ENCODE measurements at places on chromosomes 16 and 17.

DNA sequence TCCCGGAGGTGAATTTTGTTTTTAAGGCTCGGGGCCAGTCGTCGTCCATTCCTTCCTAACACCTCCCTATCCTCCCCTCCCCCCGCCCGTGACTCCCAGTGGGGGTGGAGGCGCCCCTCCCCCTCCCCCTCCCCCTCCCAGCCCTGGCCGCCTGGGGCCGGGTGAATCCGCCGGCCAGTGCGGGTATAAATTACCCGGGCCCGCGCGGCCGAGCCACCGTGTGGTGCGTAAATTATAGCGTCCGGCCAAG lies 2.0 kb upstream of the GSE1 start:
- H3K4me1 ChIP-seq, result peaks cover 81% of the 10 kb centered on the region
- peak overlapping the region; percentile 93 for H3K27ac ChIP-seq
- DNase-seq, result no peak
- peak overlapping the region; percentile 70 for H3K4me3 ChIP-seq
- no peaks in the 10 kb centered on the region for H3K36me3 ChIP-seq
- no peaks in the 10 kb centered on the region for H3K27me3 ChIP-seq

DNA sequence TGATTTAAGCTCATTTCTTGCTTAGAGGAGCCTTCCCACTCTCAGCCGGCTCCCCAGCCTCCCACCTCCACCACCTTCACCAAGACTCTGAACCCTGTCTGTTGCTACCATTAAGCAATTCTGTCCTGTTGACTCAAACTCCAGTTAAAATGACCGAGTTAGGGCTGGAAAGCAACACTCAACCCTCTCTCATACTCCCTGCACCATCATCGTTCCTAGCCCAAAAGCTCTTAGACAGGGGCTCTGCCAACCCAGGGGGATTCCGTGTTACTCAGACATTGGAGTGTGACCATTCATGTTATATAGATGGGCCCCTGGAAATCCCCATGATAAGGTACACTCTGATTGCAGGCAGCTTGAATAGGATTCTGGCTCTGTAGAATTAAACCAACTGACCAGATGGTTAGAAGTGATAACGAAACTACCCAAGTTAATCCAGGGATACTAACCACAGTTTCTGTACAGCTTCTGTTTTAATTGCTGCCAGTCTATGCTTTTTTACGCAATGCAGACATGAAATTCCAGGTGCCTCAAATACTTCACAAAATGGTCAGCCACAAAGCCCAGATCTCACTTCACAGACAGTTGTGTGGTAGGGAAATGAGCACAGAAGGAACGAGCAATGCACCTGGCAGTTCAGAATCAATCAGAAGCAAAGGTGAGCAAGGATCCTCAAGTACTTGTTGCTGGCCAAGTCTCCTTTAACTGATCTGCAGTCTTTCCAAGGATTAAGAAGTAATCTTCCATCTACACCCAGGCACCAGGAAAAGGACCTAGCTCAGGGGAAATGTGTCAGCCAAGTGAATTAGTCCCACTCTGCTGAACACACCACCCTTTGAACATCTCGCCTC lies 2.1 kb downstream of the SSTR2 start:
- no peaks in the 10 kb centered on the region for H3K36me3 ChIP-seq
- no peak overlapping the region for H3K4me3 ChIP-seq
- DNase-seq, result no peak

- H3K36me3 ChIP-seq, result no peaks in the 10 kb centered on the region
- H3K27me3 ChIP-seq, result peaks cover 41% of the 10 kb centered on the region
- no peak for DNase-seq
- no peak overlapping the region for H3K27ac ChIP-seq
Measured at GRCh38 chr16:71360378-71360777, 1.9 kb downstream of the CALB2 start.

DNA sequence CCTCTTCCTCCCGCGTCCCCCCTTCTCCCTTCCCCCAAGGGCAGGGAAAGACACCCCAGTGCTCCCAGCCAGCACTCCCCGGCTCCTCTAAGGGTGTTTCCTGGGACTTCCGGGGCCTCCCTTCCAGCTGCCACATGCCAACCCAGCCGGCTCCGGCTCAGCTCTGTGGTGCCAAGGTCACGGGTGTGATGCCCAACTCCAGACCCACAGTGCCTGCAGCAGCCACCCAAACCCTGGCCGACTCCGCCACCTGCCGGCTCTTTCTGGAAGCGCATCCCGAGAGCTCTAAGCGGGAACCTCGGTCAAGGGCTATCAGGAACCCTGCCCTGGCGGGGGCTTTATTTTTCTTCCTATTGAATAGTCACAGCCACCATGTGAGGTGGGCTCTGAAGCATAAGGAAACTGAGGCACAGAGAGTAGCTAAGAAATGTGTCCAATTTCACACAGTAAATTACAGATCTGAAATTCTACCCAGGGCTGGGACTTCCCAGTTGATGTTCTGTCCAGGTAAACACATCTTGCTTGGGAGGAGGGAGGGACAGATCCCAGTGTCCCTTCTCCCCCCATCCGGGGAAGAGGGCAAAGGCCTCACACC lies 3.3 kb upstream of the PPP1R1B start:
- H3K4me3 ChIP-seq, result no peak overlapping the region
- DNase-seq, result peak; percentile 94
- H3K4me1 ChIP-seq, result peaks cover 43% of the 10 kb centered on the region
- no peaks in the 10 kb centered on the region for H3K36me3 ChIP-seq

DNA sequence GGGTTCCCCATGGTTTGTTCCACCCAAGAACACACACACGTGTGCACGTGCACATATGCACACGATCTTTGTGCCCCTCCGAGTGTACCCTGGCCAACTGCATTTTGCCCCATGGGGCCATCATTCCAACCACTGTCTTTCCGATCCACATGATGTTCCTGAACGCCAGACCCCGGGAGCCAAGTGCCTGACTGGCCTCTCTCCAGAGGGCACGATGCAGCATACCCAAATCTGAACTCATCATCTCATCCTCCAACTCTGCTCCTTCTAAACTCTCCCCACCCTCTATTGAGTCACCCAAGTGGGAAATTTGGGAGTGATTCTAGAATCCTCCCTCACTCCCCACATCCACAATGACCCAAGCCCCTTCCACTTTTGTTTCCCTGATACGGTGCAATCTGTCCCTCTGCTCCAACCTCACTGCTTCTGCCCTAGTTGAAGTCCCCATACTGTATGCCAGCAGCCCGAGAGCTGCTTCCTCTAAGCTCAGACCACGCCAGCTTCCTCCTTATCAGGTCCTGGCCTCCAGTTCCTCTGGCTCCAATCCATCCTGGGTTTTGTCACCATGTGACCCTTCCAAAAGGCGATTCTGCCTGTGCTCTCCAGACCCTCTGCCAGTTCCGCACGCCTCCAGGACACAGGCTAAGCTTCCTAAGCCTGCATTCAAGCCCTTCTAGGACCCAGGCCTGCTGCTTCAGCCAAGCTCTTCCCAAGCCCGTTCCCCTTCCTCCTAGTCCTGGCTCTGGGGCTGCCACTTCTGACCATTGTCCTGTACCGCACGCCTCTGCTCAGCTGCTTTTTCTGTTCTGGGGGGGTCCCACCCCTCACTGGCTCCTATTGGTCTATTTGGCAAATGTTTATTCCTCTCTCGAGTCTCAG lies 10.1 kb upstream of the TMEM208 start:
- no peak for DNase-seq
- no peaks in the 10 kb centered on the region for H3K36me3 ChIP-seq
- H3K4me3 ChIP-seq, result no peak overlapping the region
- no peak overlapping the region for H3K27ac ChIP-seq
- H3K4me1 ChIP-seq, result no peaks in the 10 kb centered on the region
- no peaks in the 10 kb centered on the region for H3K27me3 ChIP-seq

- peak; percentile 80 for DNase-seq
Measured at GRCh38 chr17:36629252-36629847, 28.0 kb downstream of the MRM1 start.

- no peak overlapping the region for H3K4me3 ChIP-seq
- no peak overlapping the region for H3K27ac ChIP-seq
- H3K36me3 ChIP-seq, result no peaks in the 10 kb centered on the region
- no peak for DNase-seq
Measured at GRCh38 chr17:13797863-13798262, 196.1 kb upstream of the HS3ST3A1 start.

GRCh38 chr17:47254403-47254943 lies 846 bp downstream of the ITGB3 start:
- H3K27me3 ChIP-seq, result peaks cover 21% of the 10 kb centered on the region
- no peaks in the 10 kb centered on the region for H3K36me3 ChIP-seq
- peak overlapping the region; percentile 80 for H3K27ac ChIP-seq
- peak overlapping the region; percentile 55 for H3K4me3 ChIP-seq

DNA sequence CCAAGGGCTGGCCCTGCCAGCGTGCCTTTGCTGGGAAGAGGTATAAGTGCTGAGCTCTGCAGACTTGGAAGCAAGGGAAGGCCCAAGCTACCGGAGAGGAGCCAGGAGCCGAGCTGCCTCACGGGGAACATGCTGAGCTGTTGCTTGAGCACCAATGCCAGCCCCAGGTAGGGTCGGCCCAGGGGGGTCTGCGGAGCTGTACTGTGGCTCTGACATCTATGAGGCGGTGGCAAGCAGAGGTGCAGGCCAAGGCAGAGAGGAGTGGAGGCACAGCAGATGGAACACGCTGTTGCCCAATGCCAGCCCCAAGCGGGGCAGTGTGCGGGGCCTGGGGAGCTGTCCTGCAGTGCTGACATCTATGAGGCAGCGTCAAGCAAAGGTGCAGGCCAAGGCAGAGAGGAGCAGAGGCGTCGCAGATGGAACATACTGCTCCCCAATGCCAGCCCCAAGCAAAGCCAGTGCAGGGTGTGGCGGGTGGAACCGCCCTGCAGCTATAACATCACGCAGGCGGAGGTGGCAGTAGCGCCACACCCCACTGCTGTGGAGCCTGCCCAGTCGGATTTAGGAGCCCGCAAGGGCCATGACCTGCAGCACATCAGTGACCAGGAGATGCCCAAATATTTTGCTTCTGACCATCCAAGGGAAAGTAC lies 10.0 kb downstream of the GGA2 start:
- no peaks in the 10 kb centered on the region for H3K27me3 ChIP-seq
- peak overlapping the region; percentile 14 for H3K27ac ChIP-seq
- peaks cover 49% of the 10 kb centered on the region for H3K4me1 ChIP-seq
- H3K36me3 ChIP-seq, result no peaks in the 10 kb centered on the region

DNA sequence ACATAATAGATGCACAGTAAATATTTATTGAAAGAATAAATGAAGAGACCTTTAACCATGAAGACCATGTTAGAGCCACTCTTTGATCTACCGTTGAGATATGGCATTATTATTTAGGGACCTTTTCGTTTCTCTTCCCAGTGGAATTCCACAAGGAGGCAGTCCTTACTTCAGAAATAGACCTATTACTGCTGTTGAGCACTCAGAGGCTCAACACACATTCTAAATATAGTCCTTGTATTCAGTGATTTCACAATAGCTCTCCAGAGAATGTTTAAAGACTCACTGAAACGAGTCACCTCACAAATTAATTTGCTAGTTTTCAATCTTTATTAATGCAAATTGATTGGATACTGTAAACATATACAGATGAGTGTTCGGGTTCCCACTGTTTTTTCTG lies 603.8 kb downstream of the CDH8 start:
- H3K4me3 ChIP-seq, result no peak overlapping the region
- H3K27me3 ChIP-seq, result no peaks in the 10 kb centered on the region
- DNase-seq, result no peak
- no peaks in the 10 kb centered on the region for H3K36me3 ChIP-seq
- no peak overlapping the region for H3K27ac ChIP-seq

- no peaks in the 10 kb centered on the region for H3K27me3 ChIP-seq
- no peak overlapping the region for H3K27ac ChIP-seq
- H3K36me3 ChIP-seq, result no peaks in the 10 kb centered on the region
- H3K4me3 ChIP-seq, result no peak overlapping the region
- peaks cover 20% of the 10 kb centered on the region for H3K4me1 ChIP-seq
Measured at GRCh38 chr17:28407974-28408306, 1.9 kb upstream of the SLC46A1 start.

DNA sequence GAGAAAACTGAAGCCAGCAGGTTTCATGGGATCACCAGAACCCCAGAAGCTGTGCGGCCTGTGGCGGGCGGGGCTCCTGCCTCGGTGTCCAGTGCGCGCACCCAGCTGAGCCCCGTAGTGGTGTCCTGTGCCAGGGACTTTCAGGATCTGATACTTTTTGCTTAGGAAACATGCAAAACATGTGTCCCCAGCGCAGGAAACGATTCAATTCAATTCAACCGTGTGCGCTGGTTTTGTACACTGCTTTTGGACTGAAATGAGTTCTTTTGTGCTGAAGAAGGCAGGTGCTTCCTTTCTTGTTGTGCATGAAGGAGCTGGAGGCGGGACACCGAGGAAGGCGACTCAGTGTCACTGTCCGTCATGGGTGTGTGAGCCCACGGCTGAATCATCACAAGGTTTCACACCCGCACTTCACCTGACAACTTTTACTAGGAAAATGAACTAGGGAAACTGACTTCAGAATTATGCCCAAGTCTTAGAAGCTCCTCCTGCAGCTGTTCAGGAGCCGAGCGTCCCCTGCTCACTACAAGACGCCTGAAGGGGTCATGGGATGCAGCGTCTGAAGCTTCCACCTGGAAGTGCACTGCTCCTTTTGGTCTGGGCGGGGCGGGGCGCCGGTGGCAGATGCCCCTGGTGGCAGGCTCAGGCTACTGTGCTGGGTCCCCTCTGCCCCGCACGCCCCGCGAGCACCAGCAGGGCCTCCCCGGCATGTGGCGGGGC lies 31.4 kb upstream of the ZNF750 start:
- no peaks in the 10 kb centered on the region for H3K27me3 ChIP-seq
- no peak overlapping the region for H3K4me3 ChIP-seq
- H3K27ac ChIP-seq, result peak overlapping the region; percentile 28
- DNase-seq, result no peak

All from transverse colon (tissue), 4 donors.